ENCODE measurements at places on chromosomes 1 and 21.

DNA sequence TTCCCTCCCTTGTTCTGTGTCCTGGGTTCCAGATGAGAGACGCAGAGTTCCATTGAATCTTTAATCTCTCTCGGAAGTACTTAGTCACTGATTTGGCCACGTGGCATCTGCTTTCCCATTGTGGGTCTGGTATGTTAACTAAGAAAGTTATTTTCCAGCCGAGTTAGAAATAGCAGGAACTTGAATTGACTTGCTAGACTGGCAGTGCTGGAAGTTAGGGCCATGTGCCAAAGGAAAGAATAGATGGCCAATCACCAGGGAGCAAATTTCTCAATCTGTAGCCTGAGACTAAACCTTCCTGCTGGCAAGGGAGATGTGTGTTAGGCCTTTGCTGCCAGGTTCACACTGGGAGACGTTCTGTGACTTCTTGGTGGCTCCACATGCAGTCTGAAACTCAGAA, 24.2 kb upstream of the SLFNL1 start:
- DNase-seq = no peak

DNA sequence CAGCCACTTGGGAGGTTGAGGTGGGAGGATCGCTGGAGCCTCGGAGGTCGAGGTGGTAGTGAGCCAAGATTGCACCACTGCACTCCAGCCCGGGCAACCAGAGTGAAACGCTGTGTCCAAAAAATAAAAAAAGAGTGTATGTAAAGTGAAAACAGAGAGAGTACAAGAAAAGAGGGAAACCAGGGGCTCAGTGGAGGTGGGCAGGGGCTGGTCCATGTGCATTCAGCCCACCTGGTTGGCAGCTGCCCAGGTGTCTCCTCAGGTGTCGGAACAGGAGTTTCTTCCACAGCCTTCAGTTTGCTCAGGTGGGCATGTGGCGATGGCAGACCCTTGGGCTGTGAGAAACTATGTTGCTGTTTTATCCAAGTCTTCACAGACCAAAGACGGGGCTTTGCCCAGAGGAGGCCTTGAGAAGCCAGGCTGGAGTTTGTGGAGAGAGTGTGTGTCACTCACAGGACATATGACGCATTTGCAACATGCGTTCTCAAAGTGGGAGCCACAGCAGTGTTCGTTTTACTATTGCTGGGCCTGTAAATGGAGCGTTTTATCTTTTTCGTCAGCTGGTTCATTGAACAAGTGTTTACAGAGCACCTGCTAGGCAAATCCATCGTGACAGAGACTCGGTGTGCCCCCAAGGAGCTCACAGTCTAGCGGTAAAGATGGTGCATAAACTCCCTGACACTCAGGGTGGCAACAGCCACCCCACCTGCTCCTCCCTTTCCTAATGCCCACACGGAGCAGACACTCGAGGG, 22.4 kb upstream of the SAMD11 start:
- no peak for DNase-seq

- no peak for DNase-seq
Observed at GRCh38 chr1:27621051-27621920, 13.7 kb downstream of the FGR start.

GRCh38 chr1:156992215-156992614, 53.3 kb downstream of the ARHGEF11 start:
- no peak for DNase-seq

GRCh38 chr1:67138813-67139499, 4.2 kb upstream of the C1orf141 start:
- no peak for DNase-seq

- DNase-seq = no peak
Observed at GRCh38 chr1:160149233-160149632, 2.2 kb upstream of the ATP1A4 start.

- no peak for DNase-seq
Observed at GRCh38 chr1:232101231-232101630, 474.6 kb downstream of the DISC1 start.

DNA sequence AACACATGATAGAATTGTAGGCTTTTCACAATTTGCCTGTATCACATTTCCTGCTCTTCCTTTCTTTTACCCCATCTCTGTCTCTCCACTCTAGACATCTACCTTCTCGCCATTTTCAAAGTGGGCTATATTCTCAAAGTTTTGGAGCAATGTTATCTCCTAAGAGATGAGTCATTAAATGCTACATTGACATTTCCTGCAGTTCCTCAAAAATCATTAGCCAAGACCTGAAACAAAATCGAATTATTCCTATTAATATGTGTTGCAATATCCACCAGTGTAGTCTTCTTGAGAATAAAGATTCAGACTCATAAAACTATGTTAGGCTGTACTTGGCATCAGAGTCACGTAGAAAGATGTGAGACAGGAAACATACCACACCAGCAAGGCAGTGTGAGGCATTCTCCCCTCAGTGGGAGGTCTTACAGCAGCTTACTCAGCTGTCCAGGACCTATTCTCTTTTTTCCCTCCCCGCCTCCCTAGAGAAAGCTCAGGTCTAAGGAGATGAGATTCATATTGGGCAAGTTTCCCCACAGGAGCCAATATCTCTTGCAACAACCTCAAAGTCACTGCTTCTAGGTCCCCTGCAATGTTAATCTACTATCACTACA, 38.8 kb downstream of the FRRS1 start:
- DNase-seq = no peak

DNA sequence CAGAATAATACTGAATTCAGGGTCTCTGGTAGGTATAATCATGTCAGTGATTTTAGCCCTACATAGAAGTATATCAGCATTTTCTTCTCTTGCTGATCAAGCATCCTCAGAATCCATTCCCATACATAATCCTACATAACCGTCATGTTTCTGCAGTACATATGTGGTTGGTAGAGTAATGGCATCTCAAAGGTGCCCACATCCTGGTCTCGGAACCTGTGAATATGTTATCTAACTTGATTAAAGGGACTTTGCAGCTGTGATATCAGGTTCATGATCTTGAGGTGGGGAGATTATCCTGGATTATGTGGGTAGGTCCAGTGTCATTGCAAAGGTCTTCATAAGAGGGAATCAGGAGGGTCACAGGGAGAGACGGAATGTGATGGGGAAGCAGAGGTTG, 69.4 kb upstream of the KIF1B start:
- DNase-seq = no peak

DNA sequence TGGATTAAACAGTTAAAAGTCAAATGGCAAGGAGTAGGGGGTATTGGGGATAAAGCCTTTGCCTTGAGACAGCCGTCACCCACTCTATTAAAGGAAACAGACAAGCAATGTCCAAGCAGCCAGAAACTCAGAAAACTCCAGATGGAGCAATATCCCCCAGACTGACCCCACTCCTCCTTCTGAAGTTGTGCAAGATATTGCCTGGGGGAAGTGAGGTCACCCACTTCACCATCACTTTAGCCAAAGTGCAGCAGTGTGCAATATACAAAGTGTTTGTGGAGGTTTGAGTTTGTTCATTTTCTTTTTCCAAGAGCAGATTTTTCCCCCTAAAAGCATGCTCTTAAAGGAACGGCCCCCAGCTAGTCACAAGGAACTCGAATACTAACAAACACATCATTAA, 125.1 kb downstream of the ETS2 start:
- no peak for DNase-seq

DNA sequence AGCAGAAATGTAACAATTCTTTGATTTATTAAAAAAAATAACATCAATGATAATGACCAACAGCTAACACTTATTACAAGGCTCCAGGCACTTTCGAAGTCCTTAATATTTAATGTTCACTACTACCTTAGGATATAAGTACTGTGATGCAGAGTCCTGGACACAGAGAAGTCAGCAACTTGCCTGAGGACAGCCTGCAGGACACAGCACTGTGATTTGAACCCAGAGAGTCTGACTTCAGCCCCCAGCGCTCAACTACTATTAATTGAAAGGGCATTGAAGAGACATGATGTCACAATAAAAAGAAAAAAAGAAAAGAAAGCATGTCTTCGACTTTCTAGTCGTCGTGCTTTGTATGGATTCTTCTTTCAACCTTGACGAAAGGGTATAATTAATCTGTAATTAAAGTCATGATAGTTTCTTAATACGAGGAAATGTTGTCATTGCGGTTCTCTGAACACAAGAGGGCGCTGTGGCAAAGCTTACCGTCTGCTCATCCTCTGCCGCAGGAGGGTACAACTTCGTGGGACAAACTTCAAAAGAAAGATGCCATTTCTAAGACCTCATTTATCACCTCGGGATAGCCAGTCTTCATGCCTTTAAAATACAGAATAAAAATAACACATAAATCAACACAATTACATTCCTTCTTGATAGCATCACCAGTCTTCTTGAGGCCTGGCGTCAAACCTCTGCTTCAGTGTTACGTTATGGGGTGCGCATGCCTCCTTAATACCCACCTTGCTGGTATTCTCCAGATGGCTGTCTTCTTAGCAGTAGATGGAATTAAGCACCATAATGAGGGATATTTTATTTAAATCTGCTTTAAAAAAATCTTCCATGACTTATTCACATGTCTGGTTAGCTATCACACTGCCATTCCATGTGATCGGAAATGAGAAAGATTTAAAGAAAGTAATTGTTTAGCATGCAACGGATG, 240.1 kb downstream of the DISC1 start:
- peak; percentile 55 for DNase-seq

- DNase-seq = no peak
Observed at GRCh38 chr21:26783466-26784195, 61.6 kb downstream of the ADAMTS1 start.

DNA sequence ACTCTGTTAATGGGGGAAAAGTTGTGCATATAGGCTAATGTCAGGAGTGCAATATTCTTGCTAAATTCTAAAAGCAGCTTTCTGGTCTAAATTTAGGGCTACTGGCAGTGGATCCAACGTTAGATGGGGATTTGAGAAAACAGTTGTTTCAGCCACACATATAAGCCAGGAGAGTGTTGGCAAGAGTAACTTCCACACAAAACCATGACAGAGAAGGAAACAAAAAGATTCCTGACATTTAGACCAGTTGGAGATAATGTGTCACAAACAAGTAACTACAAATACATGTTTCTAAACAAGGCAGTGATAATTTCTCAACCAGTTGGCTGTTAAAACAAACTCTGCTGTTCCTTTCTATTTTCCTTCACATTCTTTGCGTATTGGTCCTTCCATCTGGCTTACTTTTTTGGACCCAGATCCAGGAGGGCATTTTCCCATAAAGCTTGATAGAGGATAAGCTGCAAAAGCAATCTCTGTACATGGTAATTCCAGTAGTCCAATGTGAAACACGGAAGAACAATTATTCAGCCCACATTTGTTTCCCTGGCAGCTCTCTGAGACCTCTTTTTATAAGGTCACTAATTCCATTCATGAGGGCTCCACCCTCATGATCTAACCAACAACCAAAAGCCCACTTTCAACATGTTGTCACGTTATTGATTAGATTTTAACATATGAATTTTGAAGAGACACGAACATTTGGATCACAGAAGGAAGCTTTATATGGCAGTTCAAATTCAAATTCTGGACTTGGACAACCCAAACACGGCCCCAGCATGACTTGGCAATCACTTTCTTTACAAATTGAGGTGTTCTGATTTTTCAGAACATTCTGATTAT, 1888.6 kb downstream of the MRPL39 start:
- DNase-seq = no peak

DNA sequence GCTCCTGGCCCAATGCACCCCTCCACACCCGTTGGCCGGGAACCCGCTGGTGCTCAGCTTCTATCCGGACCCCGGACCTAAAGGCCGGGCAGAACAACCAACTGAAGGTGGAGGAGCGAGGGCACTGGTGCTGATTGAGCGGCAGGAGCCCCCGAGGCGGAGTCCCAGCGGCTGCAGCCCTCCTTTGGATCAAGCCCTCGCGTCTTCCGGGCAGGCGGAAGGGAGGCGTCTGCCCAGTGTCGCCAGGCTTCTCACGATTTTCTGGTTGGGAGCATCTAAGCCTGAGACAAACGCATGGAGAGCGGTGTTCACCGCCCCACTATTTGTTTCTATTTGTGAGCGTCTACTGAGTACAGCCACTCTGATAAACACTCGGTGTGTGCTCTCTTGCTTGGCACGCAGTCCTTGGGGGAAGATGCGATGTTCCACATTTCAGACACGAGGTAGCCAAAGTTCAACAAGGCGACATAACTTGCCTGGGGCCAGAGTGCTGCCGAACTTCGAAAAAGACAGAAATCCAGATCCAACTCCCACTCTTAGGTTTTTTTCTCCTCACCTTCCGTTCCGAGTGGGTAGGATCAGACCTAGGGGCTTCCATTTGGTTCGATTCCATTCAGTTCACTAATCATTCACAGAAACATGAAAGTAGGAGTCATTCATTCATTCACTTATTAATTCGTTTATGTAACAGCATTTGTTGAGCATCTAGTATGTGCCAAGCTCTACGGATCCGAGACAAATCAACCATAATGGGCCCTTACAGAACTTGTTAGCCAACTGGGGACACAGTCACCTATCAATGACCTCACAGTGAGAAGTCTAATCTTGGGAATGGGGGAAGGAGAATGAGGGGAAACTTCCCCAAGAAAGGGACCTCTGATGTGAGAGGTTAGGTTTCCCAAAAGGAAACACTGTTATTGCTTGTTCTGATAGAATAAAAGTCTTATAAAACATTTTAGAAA, 4.9 kb upstream of the DMRTA2 start:
- no peak for DNase-seq

DNA sequence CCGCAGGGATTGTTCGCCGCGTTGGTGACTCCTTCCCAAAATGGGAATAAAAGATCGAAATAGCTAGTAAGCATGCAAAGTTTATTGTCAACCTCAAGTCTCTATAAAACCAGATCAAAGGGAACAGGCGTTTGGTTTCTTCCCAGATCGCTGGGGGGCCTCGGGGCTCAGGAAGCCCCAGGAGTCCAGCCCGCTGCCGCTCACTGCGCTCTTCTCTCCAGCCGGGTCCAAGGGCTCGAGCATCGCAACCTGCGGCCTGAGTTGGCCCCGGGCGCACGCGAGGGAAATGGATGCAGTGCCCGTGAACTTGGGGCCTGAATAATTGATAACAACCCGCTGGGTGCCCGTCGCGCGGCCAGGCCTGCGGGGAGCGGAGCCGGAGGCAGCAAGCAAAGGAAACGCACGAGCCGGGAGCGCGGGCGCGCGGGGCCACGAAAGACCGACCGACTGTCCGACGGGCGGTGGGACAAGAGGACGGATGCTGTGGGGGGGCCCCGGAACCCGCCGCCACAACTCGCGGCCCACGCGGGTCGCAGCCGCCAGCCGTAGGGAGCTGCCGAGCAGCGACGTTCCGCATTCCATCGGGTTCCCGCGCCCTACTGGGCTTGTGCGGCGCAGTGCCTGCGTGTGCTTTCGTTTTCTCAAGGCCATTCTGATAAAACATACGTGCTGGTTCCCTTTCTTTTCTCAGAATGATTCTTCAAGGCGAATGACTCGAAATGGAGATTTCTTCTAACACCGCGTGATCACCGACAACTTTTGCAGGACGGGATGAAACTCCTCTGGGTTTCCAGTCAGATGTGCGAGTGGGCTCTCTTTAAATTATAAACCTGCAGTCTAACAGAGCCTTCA, 14.0 kb upstream of the ALX3 start:
- DNase-seq = no peak

DNA sequence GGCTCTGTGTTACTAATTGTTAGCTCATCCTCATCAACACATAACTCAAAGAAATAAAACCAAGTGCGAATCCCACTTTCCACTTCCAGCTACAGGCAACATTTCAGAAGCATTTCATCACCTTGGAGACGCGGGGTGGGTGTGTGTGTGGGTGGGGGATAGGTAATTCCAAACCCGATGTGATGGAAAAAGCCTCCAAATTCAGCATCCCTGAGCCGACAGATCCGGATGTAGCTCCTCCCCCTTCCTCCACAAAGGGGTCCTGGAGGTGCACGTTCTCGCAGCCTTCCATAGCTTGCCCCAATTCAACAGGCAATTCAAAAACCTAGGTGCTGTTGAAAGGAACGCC, 486 bp downstream of the HSPA13 start:
- DNase-seq = peak; percentile 58

GRCh38 chr1:90708236-90708786, 8.8 kb downstream of the BARHL2 start:
- DNase-seq = no peak
